NCI-H1417 (cell line): ENCODE measurements at places on chromosomes 11 and 22.

DNA sequence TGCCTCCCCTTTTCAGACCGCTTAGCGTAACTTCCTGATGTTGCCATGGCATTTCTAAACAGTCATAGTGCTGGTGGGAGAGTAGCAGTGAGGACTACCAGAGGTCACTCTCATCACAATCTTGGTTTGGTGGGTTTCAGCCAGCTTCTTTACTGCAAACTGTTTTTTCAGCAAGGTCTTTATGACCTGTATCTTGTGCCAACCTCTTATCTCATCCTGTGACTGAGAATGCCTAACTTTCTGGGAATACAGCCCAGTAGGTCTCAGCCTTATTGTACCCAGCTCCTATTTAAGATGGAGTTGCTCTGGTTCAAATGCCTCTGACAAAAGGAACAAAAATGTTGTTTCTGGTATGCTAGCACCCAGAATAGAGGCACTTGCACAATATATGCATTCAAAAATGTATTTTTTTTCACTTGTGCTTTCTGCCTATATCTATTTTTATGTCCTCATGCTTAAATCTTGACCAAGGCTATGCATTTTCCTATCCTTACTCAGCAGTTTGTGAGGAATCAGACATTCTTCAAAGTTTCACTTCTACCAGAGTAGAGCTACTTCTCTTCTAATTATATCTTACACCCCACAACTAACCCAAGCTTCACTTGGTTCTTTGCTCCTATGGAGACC is 16.1 kb upstream of the OR51M1 start:
- DNase-seq, result no peak

- DNase-seq, result no peak
Measured at GRCh38 chr11:9567401-9567800, 6.1 kb upstream of the WEE1 start.

- no peak for DNase-seq
Measured at GRCh38 chr11:48141475-48142122, 75.0 kb upstream of the OR4B1 start.

DNA sequence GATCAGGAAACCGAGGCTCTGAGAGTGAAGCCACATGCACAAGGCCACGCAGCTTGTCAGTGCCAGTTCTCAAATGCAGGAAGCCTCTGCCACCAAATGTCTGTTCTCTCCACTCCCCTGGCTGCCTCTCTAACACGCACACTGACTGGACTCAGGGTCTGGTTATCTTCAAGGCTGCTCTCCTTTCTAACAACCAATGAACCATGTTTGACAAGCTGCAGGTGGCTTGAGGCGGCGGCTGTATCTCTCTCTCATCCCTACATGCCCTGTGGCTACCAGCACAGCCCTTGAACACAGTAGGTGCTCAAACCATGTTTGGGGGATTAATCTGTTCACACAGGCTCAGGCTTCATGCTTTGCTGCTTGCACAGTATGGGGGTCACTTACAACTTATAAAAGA is 23.7 kb downstream of the MFNG start:
- no peak for DNase-seq

GRCh38 chr22:17853073-17853472 is 78.8 kb upstream of the BID start:
- no peak for DNase-seq

DNA sequence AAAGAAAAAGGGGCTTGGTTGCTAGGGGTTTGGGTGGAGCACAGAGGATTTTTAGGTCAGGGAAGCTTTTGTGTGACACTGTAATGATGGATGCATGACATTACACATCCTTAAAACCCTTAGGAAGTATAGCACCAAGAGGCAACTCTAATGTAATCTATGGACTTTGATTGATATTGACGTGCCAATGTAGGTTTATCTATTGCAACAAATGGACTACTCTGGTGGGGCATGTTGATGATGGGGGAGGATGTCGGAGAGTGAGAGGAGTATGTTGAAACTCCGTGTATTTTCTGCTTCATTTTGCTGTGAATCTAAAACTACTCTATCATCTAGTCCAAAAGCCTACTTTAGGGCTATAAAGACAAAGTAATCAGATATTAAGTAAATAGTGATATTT is 72.3 kb upstream of the PAX6 start:
- no peak for DNase-seq

GRCh38 chr11:46760429-46761128 is 41.6 kb downstream of the F2 start:
- no peak for DNase-seq

DNA sequence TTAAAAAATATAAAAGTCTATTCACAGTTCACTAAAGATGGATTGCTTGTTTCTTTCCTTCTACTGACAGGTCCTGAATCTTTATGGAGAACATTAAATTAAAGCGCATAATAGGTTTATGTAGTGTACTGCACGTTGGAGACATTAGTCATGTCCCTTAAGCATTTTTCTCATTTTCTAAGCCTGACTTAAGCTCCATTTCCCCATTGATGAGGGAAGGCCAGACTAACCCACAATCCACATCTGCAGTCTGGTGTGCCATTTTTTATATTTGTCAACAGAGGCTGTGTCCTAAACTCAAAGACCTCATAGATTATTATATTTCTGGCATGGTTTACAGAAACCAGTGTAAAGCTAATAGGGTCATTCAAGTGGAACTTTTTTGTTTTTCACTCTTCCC is 39.9 kb downstream of the CADM1 start:
- no peak for DNase-seq

DNA sequence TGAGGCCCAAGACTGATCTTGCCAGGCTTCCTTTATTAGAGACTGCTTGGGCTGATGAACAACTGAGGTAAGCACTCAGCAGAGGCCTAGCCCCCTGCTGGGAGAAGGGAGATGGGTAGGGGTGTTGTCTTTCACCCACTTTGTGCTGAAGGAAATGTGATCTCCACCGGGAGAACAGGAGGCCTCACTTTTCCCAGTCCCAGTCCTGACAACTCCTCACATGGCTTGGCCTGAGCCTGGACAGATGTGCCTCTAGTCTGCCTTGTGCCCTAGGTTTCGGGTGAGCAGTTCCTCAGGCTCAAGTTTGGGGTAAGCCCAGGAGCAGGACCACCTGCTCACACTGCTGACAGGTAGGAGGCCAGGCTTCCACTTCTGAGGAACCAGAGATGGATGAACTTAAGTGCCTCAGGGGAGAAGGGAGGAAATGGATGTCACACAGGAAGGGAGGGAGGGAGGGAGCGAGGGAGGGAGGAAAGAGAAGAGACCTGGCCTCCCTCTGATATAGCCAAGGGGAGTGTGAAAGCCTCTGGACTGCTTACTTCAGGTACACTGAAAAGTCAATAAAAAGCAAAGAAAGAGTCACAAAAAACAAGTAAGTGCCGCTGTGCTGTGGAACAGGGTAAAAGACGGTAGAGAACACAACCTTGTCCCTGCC is 8.1 kb downstream of the CLPB start:
- DNase-seq, result no peak

DNA sequence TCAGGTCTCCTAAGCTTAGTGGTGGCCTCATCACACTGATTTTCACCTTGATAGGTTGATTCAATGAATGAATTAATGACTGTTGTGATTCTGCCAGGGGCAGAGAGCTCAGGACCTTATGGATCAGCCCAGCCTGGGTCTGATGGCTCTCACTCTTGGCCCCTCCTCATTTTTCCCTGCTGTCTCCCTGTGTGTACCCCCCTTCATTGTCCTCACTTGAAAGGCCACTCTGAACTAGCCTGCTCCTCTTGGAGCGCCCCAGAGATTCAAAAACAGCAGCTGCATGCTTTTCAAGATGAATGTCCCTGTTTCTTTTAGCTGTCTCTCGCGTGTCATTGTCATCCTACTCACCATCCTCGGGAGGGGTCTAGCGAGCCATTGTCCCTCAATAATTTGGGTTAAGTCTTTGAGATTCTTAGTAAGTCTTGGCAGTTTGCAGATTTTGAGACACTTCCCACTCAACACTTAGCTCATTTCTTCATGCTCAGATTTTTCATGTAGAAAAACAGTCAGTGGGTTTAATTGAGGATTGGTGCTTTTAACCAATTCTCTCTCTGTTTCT is 42.5 kb upstream of the MICAL2 start:
- DNase-seq, result no peak

DNA sequence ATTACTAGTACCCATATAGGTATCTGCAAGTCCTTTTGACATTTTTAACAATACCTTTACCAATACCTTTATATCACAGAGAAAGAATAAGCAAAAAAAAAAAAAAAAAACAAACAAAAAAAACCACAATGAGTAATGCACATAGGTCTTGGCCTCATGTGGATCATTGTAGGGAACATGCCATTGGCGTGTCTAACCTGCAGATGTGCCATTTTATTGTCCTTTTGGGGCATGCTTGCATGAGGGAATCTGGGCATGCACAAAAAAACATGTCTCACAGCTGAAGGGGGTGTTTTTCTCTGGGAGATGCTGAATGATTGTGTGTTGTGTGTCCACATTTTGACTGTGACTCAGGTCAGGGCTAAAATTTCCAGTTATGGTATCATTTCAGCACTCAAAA is 361.6 kb downstream of the GUCY1A2 start:
- no peak for DNase-seq

DNA sequence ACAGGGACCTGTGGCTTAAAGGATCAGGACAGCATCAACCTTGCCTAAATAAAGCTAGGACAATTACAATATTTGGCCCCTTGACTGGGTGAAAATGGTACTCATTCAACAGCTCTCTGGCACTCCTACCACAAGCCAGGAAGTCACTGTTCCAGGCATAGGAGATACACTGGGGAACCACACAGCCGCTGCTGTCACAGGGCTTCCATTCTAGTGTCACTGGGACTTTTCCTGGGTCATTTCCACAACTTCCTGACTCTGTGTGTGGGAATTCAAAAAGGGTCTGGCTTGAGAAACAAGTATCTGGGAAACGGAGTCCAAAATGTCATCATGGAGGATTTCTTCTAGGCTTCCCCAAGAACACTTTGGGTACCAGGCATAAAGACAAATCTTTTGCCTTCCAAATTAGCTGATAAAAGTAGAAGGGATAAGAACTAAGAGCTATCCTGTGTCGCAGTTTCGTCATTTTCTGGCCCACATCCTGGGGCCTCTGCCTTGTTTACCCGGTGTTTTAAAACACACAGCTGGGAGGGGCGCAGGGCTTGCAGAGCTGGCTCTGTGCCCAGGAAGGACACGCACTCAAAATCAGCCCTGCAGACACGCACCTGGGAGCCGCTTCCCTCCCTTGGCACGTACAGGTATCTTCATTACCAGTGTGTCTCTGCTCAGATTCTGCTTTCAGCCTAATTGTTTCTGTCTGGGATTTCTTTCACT is 38.0 kb downstream of the TMEM45B start:
- peak; percentile 97 for DNase-seq

DNA sequence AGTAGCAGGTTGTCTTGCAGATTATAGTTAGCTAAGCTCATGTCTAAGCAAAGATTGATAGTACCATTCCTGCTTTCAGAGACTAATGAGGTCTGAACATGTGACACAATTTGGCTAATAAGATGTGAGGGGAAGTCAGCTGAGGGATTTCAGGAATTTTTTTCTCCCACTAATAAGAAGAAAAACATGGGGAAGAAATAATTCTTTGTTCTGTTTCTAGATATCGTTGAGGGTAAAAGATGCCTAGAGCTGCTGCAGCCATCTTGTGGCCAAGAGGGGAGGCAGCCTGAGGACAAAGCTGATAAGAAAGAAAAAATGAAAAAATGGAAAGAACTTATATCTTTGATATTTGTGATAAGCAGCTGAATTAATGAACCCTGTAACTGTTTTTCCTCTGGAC is 1334.4 kb downstream of the LRRC4C start:
- DNase-seq, result no peak

GRCh38 chr22:40535642-40536041 is 100.9 kb downstream of the MRTFA start:
- DNase-seq, result no peak

DNA sequence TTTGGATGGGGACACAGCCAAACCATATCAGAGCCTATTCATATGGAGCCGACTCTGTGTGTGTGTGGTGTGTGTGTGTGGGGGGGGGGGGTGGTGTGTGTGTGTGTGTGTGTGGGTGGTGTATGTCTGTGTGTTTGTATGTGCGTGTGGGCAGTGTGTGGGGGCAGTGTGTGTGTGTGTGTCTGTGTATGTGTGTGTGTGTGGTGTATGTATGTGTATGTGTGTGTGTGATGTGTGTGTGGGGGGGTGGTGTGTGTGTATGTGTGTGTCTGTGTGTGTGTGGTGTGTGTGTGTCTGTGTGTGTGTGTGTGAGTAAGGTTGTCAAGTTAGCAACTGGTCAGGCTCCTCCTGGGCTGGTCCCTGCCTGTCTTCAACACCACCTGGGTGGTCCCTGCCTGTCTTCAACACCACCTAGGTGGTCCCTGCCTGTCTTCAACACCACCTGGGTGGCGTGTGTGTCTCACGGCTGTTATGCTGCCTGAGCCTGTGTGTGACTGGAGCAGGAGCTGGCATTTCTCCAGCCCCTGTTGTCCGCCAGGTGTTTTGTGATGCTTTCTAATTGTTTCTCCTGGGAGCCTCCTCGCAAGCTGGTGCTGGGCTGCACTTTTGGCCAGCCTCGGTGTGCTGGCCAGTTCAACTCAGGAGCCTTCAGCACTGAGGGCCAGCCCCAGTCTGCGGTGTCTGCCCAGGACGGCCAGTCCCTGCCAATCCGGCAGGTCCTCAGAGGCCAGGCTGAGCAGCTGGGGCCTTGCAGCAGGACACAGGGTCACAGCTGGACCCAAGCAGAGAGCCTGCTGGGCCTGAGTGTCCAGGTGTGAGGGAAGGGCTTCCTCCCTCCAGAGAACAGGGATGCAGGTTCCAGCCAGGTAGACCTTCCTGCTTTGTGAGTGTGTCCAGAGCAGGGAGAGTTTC is 21.5 kb upstream of the PVALB start:
- peak; percentile 27 for DNase-seq

DNA sequence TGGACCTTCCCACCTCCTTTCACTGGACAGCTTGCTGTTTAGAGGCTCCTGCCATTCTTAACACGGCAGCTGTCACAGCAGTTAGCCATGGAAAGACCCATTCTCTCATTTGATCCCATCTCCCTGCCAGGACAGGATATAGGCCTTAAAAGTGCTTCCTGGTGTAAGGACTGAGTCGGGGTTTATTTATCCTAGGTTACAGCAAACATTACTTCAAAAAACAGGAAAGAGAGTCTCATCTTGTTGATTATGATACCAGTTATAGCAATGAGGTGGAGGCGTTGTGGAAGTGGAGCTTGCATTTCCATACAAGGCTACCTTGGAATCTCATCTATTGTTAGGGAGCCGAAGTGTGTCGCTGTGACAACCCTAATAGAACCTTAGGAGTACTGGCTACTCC is 17.4 kb upstream of the ETS1 start:
- peak; percentile 49 for DNase-seq

DNA sequence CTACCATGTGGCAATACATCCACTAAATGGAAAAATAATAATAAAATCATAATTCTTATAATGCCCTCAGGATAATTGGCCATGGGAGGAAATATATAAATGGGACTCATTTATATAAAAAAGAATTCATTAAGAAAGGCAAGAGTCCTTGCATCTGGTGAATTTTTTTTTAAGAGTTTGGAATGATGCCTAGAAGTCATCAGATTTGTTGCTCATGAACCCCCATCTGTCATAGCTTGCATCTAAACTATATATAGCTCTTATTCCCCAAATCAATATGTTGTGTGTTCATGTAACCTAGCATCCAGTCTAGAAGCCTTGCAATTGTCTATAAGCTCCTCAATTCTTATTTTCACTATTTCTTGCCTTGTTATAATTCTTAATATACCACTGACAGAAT is 75.9 kb downstream of the CADM1 start:
- DNase-seq, result no peak

GRCh38 chr11:69699213-69699612 is 4.6 kb downstream of the FGF19 start:
- DNase-seq, result no peak
